ENCODE measurements at places on chromosomes 1 and 21.

DNA sequence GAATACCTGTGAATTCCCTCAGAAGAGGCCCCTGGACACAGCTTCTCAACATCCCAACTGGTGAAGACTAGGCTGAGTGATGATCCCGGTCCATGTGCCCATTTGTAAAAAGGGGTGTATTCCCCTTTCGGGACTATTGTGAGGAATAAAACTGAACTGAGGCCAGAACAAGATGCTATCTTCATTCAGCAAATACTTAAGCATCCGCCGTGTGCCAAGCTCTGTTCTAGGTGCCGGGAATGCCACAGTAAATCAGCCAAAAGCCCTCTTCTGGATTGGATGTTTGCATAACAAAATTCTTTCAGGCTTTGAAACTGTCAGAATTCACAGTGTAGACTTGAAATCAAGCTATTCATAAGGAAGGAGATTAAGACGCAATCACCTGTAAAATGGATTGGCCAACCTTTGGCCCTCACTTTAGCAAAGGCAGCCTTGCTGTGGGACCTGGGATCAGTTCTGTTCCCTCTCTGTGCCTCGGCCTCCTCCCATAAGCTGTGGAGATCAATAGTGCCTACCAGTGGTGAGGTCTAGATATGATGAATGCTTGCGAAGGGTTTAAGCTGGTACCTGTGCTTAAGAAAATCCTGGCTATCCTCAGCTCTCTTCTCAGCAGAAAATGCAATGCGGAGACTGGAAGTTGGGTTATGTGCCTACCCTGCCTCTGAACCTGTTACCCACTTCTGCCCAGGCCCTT is 1.8 kb downstream of the ALPL start:
- DNase-seq: no peak

GRCh38 chr1:205350691-205351141 is 6.0 kb downstream of the KLHDC8A start:
- no peak for DNase-seq

DNA sequence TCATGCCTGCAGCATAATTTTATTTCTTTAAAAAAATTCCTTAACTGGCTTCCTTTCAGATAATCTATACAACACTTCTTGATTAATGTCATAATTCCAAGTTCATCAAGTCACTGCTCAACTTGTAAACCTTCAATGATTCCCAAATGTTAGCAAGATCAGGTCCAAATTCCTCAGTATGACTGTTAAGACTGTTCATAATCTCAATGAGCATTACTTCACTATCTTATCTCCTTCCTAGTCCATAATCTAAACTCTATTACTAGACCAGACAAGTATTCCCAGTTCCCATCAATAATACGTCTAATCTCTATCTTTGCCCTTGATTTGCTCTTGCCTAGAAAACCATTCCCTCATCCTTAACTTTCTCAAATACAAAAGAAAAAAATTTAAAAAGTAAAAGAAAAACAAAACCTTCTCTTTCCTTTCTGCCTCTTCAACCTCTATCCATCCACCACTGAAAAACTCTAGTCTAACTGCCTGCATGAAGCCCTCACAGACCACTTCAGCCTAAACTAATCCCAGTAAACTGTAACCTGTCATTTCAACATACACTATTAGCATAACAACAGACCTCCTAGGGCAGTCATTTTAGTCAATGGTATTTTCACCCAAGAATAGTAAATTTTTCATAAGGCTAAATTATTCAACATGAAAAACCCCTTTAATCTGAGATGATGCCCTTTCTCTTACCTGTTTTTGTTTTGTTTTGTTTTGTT is 15.5 kb downstream of the LUZP1 start:
- DNase-seq: no peak

DNA sequence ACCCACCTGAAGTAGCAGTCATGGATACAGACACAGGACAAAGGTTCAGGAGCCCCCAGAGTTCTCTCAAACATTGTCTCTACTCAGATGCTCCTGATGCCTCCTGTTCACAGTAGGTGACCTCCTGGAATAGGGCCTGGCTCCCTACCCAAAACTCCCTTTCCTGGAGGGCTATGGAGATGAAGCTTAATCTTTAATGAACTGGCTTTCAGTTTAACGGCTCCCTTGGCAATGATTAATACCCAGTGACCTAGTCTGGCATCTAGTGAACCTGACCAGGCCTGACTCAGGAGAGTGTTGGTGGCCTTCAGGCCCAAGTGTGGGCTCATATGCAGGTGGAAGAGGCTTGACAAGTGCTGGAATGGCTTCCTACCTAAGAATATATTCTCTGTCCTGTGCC is 65.2 kb upstream of the TRABD2B start:
- no peak for DNase-seq

- no peak for DNase-seq
These were observed 126.2 kb downstream of the FGGY start for GRCh38 chr1:59422921-59423575.

GRCh38 chr21:36184545-36184944 is 27.9 kb downstream of the DOP1B start:
- no peak for DNase-seq

DNA sequence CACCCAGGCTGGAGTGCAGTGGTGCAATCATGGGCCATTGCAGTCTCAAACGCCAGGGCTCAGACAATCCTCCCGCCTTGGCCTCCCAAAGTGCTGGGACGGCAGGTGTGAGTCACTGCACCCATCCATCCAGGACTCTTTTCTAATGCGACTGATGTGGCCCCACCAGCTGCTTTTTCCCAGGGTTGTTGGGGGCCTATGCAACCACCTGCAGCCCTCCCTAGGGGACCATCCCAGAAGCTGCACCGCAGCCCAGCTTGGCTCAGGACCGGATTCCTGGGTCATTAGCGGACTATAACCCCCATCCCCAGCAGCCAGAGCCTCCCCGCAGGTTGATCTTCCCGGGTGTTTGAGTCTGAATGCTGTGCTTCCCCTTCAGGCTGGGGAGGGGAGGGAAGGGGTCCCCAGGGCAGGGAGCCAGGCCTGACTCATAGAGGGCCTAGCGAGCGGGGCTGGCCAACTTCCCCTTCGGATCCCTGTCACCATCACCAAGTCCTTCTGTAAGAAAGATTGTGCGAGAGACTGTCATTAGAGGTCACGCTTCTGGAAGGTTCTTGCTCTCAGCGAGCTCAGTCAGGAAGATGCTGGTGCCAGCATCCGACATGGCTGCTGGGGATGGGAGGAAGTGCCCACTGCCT is 108.7 kb upstream of the ACTRT2 start:
- DNase-seq: no peak

DNA sequence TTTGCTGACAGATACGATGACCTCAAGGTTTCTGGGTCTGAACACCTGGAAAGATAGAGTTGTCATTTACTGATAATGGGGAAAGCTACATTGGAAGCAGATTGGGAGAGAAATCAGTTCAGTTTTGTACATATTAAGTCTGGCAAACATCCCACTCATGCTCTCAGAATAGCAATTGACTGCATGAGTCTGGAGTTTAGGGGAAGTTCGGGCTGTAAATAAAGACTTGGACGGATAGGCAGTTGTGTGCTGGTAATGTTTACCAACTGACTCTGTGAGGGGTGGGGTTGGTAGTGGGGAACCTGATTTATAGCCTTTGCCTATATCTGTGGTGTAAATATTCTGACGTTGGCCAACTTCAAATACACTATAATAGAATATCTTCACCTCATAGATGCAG is 4.0 kb downstream of the H6PD start:
- no peak for DNase-seq

DNA sequence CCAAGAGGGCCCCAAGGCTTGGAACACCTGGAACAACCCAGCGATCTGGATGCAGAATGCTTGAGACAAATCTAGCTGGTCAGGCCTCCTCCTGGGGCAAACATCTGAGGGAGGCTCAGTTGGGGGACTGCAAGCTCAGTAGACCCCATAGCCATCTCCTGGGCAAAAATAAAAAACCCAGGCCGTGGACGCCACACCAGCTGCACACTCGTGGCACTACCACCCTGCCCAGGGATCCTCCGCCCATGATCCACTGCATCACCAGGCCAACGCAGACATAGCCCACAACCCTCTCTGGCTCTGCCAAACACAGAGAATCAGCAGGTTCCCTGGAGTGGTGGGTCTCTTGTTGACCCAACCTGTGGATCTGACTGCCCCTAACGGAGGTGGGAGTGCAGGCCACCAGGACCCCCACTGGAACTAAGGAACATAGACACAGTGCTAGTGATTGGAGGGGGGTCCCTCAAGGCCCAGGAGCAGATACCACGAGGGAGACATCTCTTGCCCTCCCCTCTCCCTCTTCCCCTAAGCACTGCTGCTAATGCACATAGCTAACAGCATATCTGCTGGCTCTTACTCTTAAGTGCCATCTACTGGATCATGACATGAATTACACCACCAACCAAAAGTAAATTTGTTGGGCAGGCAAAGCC is 147.2 kb downstream of the CHD1L start:
- no peak for DNase-seq

GRCh38 chr1:117971777-117972176 is 42.2 kb downstream of the WDR3 start:
- no peak for DNase-seq

DNA sequence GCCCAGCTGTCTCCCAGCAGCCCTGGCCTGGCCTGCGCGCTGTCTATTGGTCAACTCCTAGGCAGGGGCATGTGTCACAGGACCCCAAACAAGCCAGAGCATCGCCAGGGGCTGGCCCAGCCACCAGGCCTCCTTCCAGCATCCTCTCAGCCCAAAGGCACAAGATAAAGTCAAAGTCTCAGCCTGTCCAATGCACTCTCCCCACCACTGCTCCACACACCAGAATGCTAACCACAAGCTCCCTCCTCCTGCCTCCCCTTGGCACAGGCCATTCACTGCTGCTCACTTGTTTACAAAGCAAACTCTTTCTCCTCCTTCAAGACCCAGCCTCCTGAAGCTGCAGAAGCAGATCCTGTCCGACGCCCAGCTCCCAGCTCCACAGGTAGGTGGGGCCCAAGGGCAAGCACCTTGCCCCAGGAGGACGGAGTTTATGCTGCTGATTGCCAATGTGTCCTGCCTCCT is 133.4 kb downstream of the DMRTB1 start:
- DNase-seq: no peak

DNA sequence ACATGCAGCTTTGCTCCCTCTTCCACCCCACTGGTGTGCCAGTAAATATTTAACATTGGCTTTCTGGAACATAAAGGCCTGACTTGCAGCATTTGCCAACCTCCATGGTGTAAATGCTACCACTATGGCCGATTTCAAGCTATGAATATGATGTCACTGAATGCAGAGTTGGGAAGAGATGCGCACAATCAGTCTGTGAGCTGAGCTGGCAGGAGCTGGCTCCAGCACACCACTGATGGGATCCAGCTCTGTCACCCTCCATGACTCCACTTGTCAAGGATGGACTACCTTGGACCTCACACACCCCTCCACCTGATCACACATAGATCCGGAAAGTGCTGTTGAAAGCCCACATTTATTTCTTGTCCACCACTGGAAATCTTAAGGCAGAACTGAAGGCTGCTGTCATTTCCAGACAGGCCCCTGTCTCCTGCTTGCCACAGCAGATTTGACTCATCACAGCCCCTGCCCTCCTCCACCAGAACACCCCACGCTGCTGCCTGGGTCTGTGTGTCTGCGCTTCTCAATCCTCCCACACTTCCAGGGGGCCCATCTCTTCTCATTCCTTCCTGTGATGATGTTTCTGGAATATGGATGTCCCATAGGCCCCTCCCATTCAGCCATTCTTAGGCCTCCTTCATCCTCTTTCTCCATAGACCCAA is 82.2 kb upstream of the BCAR3 start:
- DNase-seq: no peak
